ENCODE measurements at places on chromosomes 5 and 9.

DNA sequence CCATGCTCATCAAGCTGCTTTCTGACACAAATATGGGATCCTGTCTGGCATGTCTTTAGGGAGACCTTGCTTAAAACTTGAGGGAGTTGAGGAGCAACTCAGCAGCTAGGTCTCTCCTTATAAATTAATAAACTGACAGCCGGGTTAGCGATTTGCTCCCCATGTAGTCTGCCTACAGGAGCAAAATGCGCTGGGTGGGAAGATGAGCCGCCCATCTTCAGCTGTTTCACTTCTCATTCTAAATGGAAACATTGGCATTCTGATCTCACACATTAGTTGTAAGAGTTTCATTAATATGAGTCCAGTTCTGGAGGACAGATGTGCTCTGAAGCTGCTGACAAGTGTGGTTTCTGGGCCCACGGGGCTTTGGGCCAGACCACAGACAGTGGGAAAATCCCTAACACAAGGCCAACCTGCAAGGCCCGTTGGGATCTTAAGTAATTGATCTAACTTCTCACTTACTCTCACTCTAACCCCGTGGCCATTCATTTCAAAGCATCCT lies 197.0 kb downstream of the MCTP1 start:
- no peak for DNase-seq

GRCh38 chr5:112684121-112684520 lies 53.6 kb upstream of the APC start:
- DNase-seq = no peak

DNA sequence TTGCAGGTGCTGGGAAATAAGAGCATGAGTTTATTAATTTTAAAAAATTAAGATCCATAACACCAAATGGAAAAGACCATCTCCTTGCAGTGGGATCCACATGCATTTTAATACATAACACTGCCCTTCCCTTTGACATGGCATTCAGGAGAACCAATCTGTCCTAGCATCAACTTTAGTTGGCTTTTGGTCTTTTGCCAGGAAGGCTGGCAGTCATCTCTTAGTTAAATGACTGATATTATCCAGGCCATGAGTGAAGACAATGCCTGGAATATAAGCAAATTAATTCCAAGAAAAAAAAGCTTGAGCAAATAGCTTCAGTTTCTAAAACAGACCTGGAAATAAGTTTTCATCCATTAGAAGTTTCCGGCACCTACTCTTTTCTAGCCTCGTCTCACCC lies 55.1 kb upstream of the OTULINL start:
- no peak for DNase-seq

- DNase-seq = peak; percentile 85
These were observed 14.8 kb upstream of the CEMIP2 start for GRCh38 chr9:71783120-71783523.

DNA sequence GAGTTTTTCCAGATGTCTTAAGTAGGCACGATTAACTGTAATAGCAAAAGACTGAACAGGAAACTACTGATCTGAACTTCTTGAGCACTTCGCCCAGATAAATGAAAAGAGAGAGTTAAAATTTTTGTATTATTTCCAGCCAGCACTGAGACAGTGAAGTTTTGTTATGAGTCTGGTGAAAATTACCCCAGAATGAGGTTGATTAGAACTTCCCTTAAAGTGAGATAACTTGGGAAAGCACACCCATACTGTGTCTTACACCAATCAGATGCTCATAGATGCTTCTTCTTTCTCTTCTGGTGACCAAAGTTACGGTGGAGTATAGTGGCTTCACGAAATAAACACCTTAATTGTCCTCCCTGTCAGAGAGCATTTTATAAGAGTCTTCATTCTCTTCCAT lies 131.8 kb upstream of the SLC12A2 start:
- DNase-seq = no peak

GRCh38 chr9:35522187-35522586 lies 32.3 kb downstream of the RUSC2 start:
- no peak for DNase-seq

DNA sequence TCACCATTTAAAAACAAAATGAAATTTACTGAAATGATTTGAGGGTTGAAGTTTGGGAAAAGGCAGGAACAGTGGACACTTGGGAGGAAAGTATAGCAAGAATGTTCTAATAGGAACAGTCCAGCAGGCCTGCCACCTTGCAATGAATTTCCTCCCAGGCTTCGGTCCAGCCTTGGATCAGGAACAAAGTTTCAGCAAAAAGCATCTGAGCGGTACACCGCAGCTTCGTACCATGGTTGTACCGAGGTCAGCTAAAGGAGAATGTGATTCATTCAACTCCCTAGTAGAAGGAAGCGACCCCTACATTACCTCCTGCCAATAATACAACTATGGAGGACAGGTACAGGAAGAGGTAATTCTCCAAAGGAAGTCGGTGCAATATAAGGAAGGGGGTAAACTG lies 111.4 kb downstream of the ENC1 start:
- no peak for DNase-seq

DNA sequence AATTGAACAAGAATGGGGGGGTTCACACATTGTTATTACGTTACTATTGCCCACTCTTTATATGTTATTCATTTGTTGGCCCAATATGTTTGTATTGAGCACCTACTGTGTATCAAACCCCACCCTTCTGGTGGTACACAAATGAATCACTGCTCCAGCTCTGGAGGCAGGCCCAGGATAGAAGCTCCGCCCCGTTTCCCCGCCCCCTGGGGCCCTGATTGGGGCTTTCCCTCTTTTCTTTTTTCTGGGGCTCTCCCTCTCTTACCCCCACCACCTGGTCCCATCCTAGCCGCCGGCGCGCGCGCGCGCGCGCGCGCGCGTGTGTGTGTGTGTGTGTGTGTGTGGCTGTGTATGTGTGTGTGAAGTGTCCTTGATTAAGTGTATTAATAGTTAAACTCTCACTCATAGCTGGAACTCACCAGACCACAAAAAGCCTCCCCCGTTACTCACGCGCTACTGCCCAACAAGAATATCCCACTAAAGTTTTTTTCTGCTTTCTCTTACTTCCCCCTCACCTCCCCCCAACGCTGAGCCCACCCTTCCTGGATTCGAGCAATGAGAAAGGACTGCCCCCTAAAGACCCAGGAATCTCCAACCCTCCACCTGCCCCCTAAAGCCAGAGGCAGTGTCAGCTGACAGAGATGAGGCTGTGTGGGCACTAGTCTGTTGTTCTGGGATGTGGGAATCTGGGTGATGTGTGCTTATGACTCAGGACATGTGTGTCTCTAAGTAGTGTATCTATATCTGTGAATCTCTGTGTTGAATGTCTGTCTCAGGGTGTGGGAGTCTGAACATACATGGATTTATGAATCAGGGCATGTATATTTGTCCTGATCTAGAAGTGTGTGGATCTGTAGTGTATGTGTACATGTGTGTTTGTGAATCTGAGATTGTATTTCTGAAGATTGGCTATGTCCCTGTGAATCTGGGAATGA lies 4.0 kb downstream of the CXXC5 start:
- DNase-seq = peak; percentile 48

DNA sequence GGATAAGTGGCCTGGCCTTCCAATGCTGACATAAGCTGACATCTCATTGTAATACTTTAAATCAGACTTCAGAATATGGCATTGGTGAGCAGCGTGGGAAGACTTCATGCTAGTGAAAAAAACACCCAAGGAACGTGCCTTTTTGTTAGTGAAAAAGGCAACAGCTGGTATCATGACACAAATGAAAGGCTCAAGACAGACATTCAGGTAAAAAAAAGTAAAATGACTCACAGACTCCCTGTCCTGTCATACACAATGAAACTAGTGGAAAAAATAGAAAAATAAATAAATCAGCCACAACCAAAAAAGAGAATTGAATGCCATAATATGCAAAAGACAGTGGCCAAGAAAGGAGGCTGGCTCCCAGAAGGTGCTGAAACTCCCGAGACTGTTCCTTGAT lies 24.4 kb upstream of the PPP1R2B start:
- DNase-seq = no peak

Data from activated CD4-positive, alpha-beta T cell treated with anti-CD3 and anti-CD28 coated beads, Interleukin-2, amount 50 U/mL, for 4 hours (primary cell).